ENCODE measurements at places on chromosomes 7 and 10. TPM values are rescaled to one million over a fixed set of nuclear protein-coding genes. Genes with fewer than 3 reads are reported as not detected.

The DRGX gene
- not detected for total RNA-seq

DNA sequence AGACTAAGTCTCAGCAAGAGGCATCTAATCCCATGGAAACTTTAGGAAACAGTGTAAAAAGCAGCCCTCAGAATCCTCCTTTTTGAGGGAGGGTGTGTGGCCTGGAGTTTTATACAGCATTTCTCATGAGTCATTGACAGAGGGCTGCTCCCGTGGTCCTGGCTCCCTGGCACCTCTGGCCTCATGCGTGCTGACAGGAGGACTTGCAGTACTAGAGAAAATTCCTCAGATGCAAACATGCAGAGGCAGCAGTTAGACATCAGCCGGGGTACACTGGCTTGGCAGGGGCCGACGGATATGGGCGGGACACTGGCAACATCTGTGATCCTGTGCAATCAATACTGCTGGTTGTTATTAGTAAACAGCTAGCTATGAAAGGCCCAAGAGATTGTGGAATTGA, 925.1 kb upstream of the CELF2 start:
- DNase-seq: no peak

The H2BK1 gene
- not detected for total RNA-seq

The LBX1 gene
- not detected for total RNA-seq
